NCI-H2107 (cell line): ENCODE measurements at places on chromosomes 13 and 19.

- no peak for DNase-seq
These were observed 409.9 kb upstream of the SGCG start for GRCh38 chr13:22770891-22771290.

- DNase-seq = no peak
These were observed 12.5 kb downstream of the FZR1 start for GRCh38 chr19:3518659-3519058.

GRCh38 chr19:10262771-10263170, 8.1 kb upstream of the ICAM1 start:
- no peak for DNase-seq

DNA sequence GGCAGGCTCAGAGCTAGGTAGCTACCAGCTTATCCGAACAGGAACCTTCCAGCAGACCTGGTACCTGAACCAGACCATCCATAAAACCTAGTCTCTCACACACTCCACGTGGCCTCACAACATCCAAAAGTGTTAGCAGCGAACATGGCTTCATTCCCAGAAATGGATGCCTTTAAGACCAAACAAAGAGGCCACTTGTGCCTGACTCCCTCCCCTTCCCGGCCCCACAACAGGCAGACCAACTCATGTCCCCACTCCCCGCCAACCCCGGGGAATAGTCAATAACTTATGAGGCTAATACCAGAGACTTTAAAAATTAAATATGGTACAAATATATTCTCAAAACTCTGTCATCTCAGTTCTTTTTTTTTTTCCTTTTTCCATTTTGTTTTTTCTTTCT, 46.2 kb downstream of the ZNF557 start:
- DNase-seq = no peak

GRCh38 chr19:19530423-19530804, 1.7 kb downstream of the YJEFN3 start:
- no peak for DNase-seq

DNA sequence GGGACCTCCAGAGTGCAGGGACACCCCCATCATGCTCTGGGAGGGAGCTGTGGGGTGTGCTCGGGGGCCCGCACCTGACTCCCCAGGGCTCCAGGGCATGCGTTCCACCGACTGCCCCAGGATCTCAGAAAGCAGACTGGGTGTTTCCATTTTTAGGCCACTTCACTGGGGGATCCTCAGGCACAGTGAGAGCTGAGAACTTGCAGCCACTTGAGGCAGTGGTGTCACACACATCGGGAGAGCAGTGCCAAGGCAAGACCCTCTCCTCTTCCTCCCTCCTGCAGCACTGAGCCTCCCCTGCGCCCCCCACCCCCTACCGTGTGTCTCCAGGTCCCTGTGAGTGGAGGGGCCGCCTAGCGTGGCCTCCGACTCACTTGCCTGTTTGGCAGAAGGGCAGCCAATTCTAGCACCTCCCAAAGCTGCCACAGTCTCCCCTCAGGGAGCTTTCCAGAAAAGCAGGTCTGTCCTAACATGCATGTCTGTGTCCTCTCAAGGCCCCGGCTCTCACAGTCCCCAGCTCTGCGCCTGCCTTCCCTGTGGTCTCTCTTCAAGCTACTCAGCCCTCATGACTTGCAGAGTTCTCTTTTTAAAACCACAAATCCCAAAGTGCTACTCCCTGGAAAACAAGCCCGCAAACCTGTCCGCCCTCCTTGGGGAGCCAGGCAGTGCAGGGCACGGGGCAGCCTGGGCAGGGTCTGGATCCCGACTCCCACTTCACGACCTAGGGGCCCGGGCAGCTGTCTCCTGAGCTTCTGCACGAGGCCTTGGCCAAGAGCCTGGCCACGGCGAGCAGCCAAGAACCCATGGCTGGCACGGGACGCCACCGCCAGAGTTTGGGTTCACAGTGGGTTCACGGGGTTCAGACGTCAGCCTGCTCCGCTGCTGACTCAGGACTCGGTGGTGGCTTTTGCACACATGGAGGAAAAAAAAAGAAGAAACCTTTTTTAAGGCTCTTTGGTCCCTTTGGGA, 94.1 kb downstream of the STK24 start:
- DNase-seq = no peak

DNA sequence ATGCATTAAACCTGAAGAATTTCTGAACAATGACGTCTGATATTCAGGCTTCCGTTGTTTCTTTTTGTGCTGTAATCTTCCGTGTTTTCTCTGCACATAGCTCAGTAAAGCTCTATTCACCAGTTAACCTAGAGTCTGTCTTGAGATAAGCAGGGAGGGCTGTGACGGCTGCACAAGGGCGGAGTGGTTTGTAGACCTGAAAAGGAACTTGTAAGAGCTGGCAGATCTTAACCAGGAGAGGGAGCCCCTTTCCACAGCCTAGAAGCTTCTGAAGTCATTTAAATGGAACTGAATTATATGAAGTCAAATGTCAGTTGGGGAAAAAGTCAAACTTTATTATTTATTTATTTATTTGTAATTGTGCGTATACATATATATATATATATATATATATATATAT, 27.5 kb downstream of the DPRX start:
- no peak for DNase-seq

GRCh38 chr13:112746044-112746443, 56.2 kb downstream of the ATP11A start:
- no peak for DNase-seq

DNA sequence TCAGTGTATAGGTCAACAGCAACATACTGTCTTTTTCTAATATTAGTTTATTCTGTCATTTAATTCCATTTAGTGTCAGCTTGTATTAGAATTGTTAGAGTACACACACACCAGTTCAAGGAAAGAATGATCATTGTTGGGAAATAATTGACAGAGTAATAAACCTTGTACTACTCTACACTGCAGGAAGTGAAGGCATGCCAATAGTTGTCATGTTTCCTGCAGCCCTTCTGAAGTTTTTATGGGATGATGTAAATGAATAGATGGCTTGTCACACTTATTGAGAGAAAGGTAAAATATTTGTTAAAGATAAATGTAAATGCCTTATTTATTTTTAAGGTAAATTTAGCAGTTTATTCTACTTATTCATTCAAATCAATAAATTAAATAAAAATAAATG, 306.9 kb upstream of the KLHL1 start:
- no peak for DNase-seq

- no peak for DNase-seq
These were observed 156.0 kb downstream of the KCTD12 start for GRCh38 chr13:76730220-76730619.

- no peak for DNase-seq
These were observed 5.0 kb upstream of the MICU2 start for GRCh38 chr13:21608961-21609360.

- DNase-seq = no peak
These were observed 646.4 kb downstream of the TBC1D4 start for GRCh38 chr13:74835579-74835978.

GRCh38 chr19:47323872-47324271, 8.1 kb upstream of the C5AR2 start:
- DNase-seq = no peak

DNA sequence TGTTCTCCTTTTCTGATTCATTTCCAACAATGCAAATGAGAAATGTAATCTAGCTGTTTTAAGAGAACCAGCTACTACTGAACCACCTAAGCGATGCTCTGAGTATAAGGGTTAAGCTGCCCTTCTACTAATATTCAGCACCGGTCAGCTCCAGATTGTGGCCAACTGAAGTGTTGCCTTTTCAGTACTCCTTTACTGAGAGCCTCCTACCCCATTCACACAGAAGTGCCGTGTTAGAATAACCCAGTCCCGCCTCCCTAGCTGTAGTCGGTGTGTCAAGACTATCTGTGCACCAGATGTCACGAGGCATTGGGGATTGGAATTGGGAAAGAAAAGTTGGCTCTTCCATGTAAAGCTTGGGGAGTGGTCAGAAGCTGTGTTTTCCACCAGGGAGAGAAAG, 45.4 kb downstream of the FAM124A start:
- no peak for DNase-seq

GRCh38 chr19:54561840-54562239, 11.8 kb upstream of the LILRA2 start:
- DNase-seq = no peak

DNA sequence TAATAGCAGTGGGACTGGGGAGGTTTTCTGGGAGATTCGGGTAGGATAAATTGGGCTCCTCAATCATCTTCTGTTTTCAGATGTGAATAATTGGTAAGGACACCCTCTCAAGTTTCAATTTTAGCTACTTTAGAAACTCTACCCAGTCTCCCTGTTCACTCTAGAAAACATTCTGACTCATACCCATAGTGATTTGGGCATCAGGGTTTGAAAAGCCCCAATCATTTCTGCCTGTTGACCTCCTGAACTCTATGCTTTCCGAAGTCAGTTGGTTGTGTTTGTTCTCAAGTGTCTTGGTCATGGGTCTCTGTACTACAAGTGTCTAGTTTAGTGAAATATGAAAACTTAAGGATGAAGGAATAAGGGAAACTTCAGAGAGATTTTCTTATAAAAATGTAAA, 911.3 kb upstream of the GPC6 start:
- DNase-seq = no peak

DNA sequence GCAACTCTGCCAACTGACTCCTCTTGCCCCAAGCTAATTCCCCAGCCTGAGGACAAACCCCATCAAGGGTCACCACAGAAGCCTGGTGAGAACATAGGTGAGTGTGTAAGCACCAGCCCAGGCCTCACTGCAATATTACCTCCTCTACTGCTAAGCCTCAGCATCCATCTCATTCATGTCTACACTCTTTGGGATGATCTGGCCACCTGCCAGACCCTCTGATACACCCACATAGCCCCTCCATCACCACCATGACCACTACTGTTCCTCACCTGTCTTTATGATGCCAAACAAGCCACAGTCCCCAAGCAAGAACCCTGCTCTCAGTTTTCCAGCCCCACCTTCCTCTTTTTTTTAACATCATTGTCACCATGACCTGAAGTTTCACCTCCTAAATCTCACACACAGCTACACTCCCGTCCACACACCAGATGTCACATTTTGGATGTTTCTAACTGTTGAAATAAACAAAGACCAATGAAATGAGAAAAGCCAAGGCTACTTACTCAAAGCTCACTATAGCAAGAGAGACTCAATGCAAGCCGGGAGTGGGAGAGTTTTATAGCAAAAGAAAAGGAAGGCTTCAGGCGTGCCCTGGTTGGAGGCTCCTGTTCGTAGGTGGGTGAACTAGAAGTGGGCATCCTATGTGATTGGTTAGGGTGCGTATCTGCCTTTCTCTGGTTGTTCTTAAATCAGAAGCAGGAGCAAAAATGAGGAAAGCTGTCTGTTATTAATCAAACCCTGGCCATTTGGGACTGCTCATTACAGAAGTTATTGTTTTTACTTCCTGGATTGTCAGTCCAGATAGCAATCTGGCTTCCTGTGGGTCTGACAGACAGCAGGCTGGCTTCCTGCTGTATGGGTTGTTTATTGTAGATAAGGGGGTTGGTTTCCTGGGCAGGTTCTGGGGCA, 2.0 kb downstream of the ZNF792 start:
- no peak for DNase-seq

DNA sequence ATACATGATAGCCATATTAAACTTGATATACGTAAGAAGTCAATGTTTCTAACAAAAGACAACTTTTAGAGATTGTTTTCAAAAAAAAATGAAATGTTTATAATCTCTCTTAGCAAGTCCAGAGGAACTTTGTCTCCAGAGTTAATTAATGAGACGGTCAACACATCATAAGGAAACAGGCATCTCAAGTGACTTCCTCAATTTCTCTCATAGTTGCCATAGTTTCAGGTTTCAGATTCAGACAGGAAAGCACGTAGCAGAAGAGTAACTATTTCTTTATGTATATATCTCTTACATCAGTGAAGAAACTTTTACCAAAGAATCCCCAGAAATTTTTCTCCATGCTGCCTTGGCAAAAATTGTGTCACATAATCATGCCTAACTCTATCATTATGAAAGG, 159.6 kb upstream of the ATXN8OS start:
- no peak for DNase-seq

DNA sequence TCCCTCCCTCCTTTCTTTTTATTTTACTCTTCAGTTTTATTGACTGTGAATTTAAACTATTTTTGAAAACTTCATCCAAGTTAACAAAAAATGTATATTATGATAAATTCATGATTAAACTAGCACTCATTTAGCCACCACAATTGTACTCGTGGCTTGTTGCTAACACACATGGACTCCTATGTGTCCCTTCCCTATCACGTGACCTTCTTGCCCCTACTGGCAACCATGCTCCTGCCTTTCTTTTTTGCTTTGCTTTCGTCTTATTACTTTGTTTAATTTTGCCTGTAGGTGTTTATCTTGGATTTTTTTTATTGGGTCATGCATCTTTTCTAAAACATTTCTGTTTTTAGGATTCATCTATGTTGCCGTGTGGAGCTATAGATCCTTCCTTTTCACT, 8.2 kb downstream of the CLC start:
- no peak for DNase-seq

DNA sequence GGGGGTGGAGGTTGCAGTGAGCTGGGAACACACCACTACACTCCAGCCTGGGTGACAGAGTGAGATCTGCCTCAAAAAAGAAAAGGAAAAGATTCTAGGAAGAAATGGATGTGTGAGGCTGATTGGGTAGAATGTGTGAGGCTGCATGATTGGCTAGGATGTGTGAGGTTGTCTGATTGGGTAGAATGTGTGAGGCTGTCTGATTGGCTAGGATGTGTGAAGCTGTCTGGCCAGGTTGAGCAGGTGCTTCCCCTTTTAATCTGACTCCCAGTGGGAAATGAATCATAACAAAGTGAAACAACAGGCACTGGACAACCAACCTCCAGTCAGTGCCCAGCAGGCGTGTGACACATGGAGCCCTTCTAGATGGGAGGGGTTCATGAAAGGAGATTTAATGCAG, 14.7 kb downstream of the C13orf46 start:
- no peak for DNase-seq

DNA sequence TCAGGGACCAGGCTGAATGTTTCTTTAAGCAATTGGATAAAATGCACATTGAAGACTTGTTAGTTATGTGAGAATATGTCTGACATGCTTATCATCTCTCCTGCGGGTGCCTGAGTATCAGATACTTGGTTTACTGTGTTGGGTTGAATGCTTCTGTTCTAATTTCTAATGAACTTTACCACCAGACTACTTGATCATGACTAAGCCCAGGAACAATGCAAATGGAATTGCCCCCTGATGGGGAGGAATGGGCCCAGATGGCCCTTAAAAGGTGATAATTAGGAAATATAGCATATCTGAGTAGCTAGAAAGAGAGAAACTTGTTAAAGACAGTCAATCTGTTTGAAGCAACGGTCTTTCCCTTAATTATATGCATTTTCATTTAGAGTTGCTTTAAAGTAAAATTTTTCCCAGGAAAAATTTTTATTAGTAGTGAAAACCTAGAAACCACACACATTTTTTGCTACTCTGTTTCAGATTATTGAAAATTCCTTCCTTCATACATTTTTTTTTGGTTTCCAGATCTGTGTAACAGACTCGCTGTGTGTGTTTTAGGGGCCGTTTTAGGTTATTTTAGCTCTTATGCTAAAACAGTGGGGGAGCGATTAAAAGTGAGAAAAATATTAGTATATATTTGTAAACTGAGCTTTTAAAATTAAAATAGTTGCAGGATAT, 186.6 kb downstream of the TM9SF2 start:
- no peak for DNase-seq

- no peak for DNase-seq
These were observed 77.7 kb downstream of the LRRC63 start for GRCh38 chr13:46289260-46289955.

GRCh38 chr13:47481536-47481935, 519.5 kb downstream of the SUCLA2 start:
- DNase-seq = no peak

- no peak for DNase-seq
These were observed 309.9 kb downstream of the DCT start for GRCh38 chr13:94169454-94170144.
